ENCODE measurements at places on chromosomes 11 and 22. TPM values are rescaled to one million over a fixed set of nuclear protein-coding genes. Genes with fewer than 3 reads are reported as not detected.
A peak's percentile ranks its signal among the peaks of the same experiment; 100 is the strongest.

Gene IGSF9B
- total RNA-seq: 0.26 TPM

Gene ANO5
- total RNA-seq: 0.77 TPM

Gene LAMTOR1
- total RNA-seq: 90.3 TPM

DNA sequence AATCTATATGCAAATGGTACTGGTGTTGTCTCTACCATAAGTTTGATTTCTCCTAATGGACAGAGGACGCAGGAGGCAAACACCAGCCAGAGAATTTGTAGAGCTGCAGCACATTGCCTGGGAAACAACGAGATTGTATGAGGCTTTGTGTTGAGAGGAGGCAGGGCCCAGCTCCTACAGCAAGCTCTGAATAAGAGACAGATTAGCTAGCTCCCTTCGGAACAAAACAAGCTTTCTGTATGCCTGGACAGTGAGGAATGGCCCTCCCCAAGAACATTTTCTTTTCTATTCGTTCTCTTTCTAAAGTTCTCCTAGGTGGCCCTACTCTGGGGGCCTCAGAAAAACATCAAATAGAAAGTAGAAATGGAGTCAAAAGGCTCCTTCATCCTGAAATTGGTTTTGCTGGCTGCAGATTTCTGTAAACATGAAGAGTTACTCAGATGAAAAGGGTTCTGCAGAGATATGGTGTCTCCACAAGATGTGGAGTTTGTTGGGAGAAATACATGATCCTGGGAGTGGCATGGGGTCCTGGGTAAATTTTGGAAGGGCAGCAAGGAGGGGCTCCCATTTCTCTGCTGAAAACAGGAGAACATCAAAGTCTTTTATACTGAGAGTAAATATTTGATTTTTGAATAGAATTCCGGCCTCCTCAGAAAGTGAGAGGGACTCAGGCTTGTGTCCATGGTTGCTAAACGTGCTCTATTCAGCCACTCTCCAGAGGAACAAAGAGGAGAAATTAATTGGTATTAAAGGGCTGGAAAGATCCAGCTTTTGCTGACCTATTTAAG is 6.8 kb upstream of the HEPACAM start:
- no peaks in the 10 kb centered on the region for H3K27me3 ChIP-seq
- H3K4me1 ChIP-seq: peaks cover 3% of the 10 kb centered on the region
- DNase-seq: no peak
- no peaks in the 10 kb centered on the region for H3K36me3 ChIP-seq

DNA sequence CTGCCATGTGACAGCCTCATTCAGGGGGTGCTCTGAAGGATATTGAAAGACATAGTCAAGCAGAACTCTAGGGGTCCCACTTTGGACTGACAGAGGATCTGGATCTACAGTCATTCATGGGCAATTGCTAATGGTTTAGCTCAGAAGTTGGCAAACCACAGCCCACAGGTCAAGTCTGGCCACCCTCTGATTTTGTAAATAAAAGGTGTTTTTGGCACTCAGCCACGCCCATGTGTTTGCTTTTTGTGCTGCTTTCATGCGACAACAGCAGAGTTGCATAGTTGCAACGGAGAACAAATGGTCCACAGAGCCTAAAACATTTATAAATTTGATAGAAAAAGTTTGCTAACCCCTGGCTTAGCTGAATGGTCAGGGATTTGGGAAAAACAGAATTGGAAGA is 41.7 kb downstream of the RPS6KA4 start:
- no peaks in the 10 kb centered on the region for H3K36me3 ChIP-seq
- no peak overlapping the region for H3K4me3 ChIP-seq
- H3K27me3 ChIP-seq: peaks cover 16% of the 10 kb centered on the region

DNA sequence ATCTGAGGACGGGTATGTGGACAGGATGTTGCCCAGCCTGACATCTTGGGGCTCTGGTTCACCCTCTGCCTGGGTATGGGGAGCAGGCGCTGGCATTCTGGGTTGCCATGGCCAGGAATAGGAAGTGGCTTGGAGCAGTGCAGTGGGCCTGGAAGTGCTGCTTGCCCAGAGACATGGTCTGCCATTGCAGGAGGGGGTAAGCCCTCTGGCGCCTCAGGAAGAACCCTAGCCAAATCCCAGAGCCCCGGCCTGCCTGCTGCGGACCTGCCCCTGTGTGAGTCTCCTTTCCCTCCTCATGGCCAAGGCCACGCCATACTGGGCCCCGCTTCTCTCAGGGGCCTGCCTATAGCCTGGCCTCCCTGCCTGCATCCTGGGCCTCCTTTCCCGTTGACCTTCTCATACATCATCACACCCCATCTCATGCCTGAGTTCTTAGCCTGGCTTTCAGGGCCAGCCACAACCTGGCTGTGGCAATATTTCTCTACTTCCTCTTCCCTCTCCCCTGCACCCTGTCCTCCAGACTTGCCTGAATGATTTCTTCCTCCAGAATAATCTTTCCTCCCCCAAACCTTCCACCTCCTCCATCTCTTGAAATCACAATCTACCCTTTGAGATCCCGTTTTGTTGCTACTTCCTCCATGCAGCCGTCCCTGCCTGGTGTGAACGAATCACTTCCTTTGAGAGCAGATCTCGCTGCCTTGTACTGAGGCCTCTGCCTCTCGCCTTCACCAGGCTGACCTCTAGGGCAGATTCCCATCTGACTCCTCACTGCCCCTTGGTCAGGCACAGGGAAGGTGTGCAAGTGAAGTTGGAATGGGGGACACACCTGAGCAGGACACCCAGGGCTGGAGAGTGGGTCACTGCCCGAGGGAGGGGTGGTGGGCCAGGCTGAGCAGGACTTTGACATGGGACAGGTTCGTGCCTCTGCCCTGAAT is 5.2 kb downstream of the CAPN5 start:
- peaks cover 36% of the 10 kb centered on the region for H3K4me1 ChIP-seq
- H3K36me3 ChIP-seq: peaks cover 3% of the 10 kb centered on the region
- DNase-seq: peak; percentile 19
- no peak overlapping the region for H3K4me3 ChIP-seq

DNA sequence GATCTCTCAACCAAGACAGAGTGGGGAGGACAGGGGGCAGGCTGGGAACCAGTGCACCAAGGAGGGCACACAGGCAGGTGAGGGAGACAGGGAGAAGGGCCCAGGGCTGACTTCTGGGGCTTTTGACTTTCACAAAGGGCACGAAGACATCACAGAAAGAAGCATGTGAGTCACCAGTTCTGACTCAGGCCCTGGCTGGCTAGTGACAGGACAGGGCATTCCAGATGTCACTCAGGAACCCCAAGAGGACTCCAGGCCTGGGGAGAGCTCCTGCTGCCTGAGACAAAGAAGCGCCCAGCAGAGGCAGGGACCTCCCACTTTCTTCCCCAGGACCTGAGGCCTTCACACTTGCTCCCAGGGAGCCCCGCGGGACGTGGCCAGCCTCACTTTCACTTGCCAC is 497.2 kb downstream of the BUD13 start:
- H3K4me3 ChIP-seq: no peak overlapping the region
- DNase-seq: peak; percentile 46
- H3K27ac ChIP-seq: no peak overlapping the region
- no peaks in the 10 kb centered on the region for H3K27me3 ChIP-seq

Measured in fibroblast of lung (primary cell).